T-helper 17 cell (primary cell): ENCODE measurements at places on chromosomes 6 and 20.

DNA sequence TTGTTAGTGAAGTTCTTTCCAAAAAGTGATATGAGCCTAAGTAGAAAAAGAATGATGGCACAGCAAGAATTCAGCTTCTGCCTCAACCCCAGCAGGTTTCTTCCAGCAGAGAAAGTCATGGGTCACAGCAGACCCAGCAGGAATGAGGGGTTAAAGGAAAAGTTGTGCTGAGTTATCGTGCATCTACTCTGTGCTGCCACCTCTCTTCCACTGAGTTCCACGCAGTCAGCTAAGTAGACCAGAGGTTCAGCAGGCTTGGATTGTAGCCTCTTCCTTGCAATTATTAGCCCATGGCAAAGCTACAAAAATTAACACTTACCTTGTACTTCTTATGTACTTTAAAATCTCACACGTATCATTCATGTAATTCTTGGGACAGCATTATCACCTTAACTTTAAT lies 510.8 kb downstream of the PTPRT start:
- no peak for DNase-seq

DNA sequence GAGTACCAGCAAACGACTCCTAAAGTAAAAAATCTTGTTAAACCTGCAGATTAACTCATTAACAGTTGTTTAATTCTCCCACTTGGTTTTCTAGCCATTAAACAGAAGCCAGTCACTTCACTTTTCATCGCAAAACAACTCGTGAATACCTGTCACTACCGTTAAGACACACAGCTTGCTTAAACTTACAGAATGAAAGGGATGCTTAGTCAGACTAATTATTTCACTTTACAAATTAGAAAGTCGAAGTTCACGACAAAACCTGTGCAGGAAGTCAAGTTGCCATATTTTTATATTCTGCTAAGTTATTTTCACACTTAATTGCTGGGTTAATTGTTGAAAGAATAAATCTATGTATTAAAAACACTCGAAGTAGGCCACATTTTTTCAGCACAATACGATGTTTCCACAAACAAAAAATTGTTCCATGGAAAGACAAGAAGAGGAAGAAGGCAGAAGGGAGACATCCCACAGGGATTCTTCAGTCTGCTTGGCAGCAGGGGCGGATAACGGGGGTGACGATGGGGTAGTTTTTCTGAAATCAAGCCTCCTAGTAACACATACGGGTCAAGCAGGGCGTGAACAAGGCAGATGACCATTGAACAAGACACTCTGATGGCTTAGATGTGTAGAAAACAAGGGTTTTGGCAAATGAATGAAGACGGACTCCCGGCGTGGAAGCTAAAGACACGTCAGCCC lies 933 bp downstream of the SSR1 start:
- DNase-seq: no peak

DNA sequence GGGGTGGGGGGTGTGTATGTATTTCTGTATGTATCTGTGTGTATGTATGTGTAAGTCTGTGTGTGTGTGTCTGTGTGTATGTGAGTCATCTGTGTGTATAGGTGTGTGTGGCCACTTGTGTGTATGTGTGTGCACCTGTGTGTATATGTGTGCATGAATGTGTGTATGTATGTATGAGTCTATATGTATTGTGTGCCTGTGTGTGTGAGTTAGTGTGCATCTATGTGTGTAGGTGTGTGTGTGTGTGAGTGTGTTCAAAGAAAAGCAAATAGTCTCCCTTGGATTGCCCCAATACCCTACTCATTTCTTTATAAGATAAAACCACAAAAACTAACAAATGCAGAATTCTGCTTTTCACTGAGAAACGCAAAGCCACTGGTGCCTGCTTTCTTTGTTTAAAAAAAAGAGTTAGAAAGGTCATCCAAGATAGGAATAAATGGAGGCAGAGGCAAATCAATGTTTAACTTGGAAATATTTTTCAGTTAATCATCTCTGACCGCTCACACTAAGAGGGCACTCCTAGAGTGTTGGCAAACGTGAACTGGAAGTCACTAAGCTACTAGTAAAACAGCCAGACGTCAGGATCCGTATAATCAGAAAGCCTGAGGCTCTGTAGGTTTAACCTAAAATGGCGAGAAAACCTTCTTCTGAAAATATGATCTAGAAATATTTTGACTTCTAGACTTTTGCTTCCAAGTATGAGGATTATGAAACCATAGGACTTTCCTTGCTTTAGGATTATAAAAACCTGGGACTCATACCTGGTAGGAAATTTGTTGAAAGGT lies 37.4 kb upstream of the JAG1 start:
- DNase-seq: no peak

GRCh38 chr20:891706-892080 lies 24.4 kb downstream of the ANGPT4 start:
- DNase-seq: no peak

DNA sequence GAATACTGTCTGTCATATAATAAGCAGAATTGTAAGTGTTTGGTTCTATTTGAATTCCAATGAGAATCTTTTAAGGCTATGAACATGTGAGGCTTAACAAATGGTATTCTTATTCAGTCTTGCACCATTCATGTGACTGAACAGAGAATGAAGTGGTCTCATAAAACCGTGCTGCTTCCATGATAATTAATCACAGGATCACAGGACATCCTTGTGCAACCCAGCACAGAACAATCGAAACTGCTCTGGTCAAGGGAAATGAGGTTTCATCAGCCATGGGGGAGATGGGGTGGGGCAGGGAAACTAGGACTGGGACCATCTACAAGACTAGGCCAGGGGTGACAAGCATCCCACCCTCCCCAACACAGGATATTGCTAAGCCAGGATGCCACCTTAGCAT lies 6.0 kb downstream of the PPIL6 start:
- DNase-seq: no peak

GRCh38 chr6:14734416-14735340 lies 511.2 kb upstream of the JARID2 start:
- no peak for DNase-seq

- no peak for DNase-seq
Observed at GRCh38 chr6:118890997-118891790, 2.8 kb upstream of the ASF1A start.

DNA sequence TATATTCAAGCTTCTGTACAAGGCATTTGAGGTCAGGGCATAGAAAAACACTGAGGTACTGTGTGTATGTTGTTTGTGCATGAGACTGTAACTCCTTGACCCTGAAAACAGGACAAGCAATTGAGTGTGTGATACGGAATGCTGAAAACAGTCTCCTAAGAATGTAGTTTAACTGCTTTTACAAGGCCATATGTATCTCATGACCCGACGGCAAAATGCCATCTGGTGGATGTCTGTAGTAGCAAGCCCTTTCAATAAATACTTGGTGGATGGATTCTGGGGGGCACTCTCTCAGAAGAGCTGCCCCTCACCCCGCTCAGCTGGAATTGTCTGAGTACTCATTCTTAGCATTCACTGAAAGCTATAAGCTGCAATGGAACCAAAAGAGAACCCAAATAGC lies 69.3 kb upstream of the EYS start:
- DNase-seq: no peak

- peak; percentile 38 for DNase-seq
Observed at GRCh38 chr6:20291764-20292580, 79.7 kb upstream of the MBOAT1 start.

DNA sequence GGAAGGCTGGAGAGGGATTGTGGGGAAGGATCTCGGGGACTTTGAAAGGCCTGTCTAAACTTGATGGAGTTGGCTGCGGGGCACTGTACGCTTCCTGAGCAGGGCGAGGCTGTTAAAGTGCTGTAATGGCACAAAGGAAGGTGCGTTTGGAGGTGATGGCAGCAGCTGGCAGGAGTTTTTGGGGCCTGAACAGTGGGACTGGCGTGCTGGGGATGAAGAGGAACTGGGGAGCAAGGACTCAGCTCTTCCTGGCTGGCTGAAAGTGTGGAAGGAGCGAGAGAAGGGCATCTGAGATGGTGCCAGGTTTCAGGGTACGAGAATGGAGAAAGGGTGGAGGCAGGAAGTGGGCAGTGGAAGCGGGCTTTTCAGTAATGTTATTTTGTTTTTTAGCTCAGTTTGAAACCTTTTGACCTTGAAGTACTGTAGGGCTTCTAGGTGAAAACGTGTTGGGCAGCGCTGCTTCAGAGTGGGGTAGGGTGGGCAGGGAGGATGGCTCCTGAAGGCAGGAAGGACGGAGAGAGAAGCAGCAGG lies 8.0 kb downstream of the TMEM181 start:
- no peak for DNase-seq

DNA sequence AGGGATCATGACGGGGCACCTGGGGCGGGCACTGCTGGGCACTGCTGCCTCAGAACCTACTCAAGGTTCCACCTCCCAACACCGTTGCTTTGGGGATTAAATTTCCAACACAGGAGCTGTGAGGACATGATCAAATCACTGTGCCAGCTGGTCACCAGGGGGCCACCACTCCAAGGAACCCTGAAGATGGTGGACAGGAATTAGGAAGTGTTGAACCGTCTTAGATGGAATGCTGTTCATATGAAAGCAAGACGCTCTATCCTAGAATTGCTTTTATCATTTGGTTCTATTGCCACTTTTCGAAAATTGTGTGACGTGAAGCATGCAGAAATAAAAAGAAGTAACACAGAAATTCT lies 140.3 kb downstream of the DLL1 start:
- DNase-seq: no peak

- DNase-seq: peak; percentile 68
Observed at GRCh38 chr20:63782051-63782471, 42.5 kb downstream of the SLC2A4RG start.

GRCh38 chr6:145761584-145761983 lies 26.3 kb upstream of the EPM2A start:
- DNase-seq: no peak
